IMR-90 (cell line): ENCODE measurements at places on chromosomes 7 and 10. TPM values are rescaled to one million over a fixed set of nuclear protein-coding genes. Genes with fewer than 3 reads are reported as not detected.

GRCh38 chr10:71750124-71750841 lies 23.0 kb downstream of the VSIR start:
- H3K4me1 ChIP-seq, result peaks cover 1% of the 10 kb centered on the region; the same call in 1 of the 2 replicates
- no peak for DNase-seq
- peaks cover 10% of the 10 kb centered on the region; the same call in 1 of the 2 replicates for H3K36me3 ChIP-seq
- no peak overlapping the region for H3K27ac ChIP-seq
- no peak overlapping the region for H3K4me3 ChIP-seq
- H3K27me3 ChIP-seq, result peaks cover 7% of the 10 kb centered on the region

GRCh38 chr7:40057292-40057691 lies 77.1 kb downstream of the MPLKIP start:
- no peak overlapping the region for H3K27ac ChIP-seq
- H3K4me1 ChIP-seq, result 0 out of 2 replicates have a peak, but pooled peaks cover 2% of the 10 kb centered on the region
- H3K36me3 ChIP-seq, result peaks cover 8% of the 10 kb centered on the region
- DNase-seq, result peak; percentile 20

DNA sequence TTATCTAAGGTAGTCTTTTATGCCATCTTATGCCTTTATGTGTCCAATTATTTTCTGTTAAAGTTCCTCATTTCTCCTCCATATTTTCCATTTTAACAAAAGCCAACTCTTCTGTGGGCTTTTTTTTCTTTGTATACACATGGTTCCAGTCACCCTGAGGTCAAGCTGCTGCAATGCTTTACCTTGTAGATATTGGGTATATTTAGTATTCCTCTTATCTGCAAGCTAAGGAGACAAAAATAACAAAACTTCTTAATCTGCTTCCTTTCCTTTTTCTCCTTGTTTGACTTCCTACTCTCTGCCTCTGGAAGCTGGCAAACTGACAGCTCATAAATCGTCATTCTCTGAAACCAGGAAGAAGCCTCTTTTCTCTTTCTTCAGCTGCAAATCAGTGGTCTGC lies 885.0 kb upstream of the LRRN3 start:
- H3K27me3 ChIP-seq, result no peaks in the 10 kb centered on the region
- no peak overlapping the region for H3K4me3 ChIP-seq
- H3K27ac ChIP-seq, result no peak overlapping the region
- H3K36me3 ChIP-seq, result no peaks in the 10 kb centered on the region
- H3K4me1 ChIP-seq, result no peaks in the 10 kb centered on the region

- H3K4me1 ChIP-seq, result no peaks in the 10 kb centered on the region
- no peaks in the 10 kb centered on the region for H3K36me3 ChIP-seq
- no peak for DNase-seq
- H3K4me3 ChIP-seq, result no peak overlapping the region
- peaks cover 43% of the 10 kb centered on the region for H3K27me3 ChIP-seq
Measured at GRCh38 chr10:71060476-71061426, 151.6 kb upstream of the UNC5B start.

Gene ZNF804B
- total RNA-seq, result not detected in 2 replicates

DNA sequence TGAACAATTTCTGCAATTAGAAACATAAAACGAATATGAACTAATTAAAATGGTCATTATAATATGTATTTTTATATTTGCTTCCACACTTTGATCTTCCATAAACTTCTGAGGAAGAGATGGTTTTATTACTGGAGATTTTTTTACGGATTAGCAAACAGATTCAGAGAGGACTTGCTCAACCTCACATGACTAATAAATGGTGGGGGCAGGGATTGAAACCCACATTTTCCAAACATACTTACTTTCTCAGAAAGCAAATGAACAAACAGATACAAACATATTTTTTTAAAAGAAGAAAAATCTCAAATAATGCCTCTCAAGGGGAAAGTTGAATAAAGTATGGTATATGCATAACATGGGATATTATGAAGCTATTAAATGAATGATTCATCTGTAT lies 18.3 kb downstream of the ANKMY2 start:
- H3K27me3 ChIP-seq, result no peaks in the 10 kb centered on the region
- no peaks in the 10 kb centered on the region for H3K4me1 ChIP-seq
- H3K36me3 ChIP-seq, result peaks cover 4% of the 10 kb centered on the region; the same call in 1 of the 2 replicates
- peak; percentile 59 for DNase-seq
- H3K27ac ChIP-seq, result no peak overlapping the region

GRCh38 chr10:103053659-103054581 lies 135.8 kb downstream of the CNNM2 start:
- peak; percentile 88 for DNase-seq
- peak overlapping the region; percentile 1; the same call in 1 of the 2 replicates for H3K4me3 ChIP-seq
- peak overlapping the region; percentile 33; the same call in 1 of the 2 replicates for H3K27ac ChIP-seq
- peaks cover 15% of the 10 kb centered on the region for H3K4me1 ChIP-seq

- H3K4me1 ChIP-seq, result no peaks in the 10 kb centered on the region
- no peaks in the 10 kb centered on the region for H3K36me3 ChIP-seq
- no peak for DNase-seq
- H3K27me3 ChIP-seq, result no peaks in the 10 kb centered on the region
Measured at GRCh38 chr7:69906283-69906995, 308.2 kb downstream of the AUTS2 start.

GRCh38 chr7:139714163-139714901 lies 63.5 kb downstream of the HIPK2 start:
- H3K36me3 ChIP-seq, result peaks cover 58% of the 10 kb centered on the region
- H3K27me3 ChIP-seq, result no peaks in the 10 kb centered on the region
- H3K4me1 ChIP-seq, result no peaks in the 10 kb centered on the region
- no peak overlapping the region for H3K4me3 ChIP-seq

Gene LAMTOR4
- total RNA-seq, result 131 and 134 TPM in 2 replicates

Gene TRPV5
- total RNA-seq, result not detected in 2 replicates

Gene PLA2G12B
- not detected in 2 replicates for total RNA-seq

Gene ADIRF
- total RNA-seq, result 2.3 and 2.5 TPM in 2 replicates

DNA sequence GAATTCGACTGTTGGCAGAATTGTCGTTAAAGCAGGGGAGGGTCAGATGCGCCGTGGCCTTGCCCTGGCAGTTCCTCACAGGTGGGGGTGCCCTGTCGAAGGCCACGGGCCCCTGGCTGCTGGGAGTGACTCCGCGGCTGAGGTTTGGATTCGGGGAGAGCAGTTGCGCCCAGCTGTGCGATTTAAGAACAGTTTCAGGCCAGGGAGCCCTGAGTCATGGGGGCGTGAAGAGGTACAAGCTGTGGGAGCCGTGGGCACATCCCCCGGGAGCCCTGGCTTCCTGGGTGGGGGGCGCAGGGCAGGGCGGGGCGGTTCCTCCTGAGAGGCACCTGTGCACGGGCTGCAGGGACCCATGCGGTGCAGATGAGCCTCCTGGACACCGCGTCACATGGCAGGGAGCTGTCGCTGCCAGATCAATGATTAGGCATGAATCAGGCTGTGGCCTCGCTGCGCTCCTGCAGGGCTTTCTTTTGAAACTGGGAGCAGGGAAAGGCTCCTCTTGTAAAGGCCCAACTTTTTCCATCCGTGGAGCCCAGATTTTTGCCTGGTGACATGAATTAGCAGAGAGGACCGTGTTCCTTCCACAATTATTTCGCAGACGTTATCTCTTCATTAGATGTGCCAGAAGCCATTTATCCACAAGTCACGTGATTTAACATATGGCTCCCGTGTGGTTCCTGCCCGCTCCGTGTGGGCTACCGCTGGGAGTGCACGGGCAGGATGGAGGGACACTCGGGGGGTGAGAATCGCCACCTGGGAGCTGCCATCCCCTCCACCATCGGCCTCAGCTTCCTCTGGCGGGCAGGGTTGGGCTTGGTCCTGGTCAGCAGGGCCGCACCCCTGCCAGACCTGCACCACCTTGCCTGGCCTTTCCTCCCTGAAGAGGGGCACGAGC lies 918 bp downstream of the PWWP2B start:
- H3K4me1 ChIP-seq, result peaks cover 21% of the 10 kb centered on the region
- no peaks in the 10 kb centered on the region for H3K27me3 ChIP-seq
- H3K4me3 ChIP-seq, result peak overlapping the region; percentile 86
- H3K36me3 ChIP-seq, result no peaks in the 10 kb centered on the region
